Globus pallidus (tissue), 1 donor: ENCODE measurements at places on chromosomes 5 and 9.

GRCh38 chr9:111805830-111806241 is 11.1 kb upstream of the SHOC1 start:
- no peak for DNase-seq

DNA sequence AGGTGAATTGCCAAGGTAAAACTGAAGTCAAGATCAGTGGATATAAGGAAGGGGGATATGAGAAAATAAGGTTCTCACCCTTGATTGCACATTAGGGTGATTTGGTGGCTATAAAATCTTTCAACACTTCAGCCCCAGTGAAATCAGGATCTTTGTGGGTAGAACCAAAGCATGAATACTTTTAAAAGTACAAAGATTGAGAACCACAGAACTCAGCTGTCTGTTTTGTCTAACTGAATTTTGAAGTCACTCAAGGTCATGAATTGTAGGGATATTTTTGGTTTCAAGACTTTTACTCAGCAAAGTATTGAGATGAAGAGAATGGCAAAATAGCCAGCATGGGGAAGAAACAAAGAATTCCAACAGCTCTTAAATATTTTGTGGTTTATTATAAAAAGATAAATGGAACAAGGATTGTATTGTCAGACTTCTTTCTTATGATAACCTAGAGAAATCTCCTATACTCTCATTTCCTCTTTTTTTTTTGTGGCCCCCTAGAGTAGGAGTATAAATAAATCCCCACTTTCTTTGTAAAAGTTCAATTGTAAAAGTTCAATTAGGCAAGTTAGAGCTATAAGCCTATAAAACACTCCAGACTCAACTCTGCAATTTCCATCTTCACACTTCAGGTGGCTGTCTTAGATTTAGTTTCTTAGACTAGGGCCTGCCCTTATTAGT is 272.9 kb downstream of the PDE4D start:
- no peak for DNase-seq

DNA sequence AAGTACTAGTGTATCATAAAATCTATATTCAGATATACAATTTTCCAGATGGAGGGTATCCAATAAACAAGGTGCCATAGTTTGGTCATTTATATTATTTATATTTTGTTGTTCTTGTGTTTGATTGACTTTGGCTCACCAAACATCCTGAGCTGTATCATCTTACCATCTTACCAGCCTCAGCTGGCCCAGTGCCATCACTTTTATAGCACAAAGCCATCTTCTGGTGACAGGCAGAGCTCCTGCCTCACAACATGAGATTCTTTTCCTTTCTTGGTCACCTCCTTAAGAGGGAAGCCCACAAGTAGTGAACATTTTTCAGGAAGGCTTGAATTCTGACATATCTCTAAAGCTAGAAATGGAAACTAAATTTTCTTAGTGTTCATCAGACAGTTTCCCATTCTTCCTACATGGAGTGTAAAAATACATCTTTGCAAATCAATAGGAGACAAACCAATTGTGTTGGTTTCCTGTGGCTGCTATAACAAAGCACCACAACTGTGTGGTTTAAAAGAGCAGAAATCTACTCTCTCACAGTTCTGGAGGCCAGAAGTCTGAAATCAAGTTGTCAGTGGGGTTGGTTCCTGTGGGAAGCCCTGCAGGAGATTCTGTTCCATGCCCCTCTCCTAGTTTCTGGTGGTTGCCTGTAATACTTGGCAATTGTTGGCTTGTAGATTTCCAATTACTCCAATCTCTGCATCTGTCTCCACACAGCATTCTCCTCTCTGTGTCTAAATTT is 341.8 kb downstream of the MAN2A1 start:
- DNase-seq = no peak

GRCh38 chr9:90870621-90871326 is 69.2 kb downstream of the SYK start:
- DNase-seq = peak; percentile 22

- no peak for DNase-seq
These were observed 4.7 kb downstream of the LNPEP start for GRCh38 chr5:96940586-96940985.

DNA sequence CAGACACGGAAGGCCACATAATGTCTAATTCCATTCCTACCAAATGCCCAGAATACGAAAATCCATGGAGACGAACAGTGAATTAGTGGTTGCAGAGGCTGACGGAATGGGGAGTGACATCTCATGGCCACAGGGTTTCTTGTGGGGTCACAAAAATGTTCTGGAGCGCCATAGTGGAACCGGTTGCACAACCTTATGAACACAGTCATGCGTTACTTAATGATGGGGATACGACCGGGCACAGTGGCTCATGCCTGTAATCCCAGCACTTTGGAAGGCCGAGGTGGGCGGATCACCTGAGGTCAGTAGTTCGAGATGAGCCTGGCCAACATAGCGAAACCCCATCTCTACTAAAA is 26.0 kb upstream of the TTLL11 start:
- DNase-seq = no peak

- DNase-seq = no peak
These were observed 394.1 kb downstream of the ZNF608 start for GRCh38 chr5:124352312-124352711.

DNA sequence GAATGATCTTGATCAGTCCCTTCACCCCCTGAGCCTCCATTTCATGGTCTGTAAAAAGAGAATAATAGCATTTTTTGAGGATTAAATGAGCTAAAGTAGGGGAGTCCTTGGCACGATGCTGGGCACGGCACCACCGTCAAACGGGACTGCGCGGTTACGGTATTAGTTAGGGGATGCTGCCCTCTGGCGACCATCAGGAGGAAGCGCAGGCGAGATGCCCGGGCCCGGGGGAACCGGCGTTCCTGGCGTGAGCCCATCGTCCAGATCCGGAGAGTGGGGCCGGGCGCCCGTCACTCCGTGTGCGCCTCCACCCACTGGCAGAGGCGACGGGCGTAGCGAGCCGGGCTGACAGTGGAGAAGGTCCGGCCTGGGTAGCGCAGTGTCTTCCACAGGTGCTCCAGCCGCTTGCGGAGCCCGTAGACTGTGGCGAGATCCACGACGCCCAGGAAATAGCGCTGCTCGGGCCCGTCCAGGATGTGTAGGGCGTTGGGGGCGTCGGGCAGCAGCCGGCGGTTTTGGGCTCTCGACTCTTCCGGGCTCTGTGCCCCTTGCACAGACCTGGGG is 4.8 kb upstream of the ST6GALNAC4 start:
- DNase-seq = no peak

- no peak for DNase-seq
These were observed 47.4 kb downstream of the VAV2 start for GRCh38 chr9:133944746-133945135.

- no peak for DNase-seq
These were observed 8.1 kb upstream of the IL17B start for GRCh38 chr5:149387081-149387631.

DNA sequence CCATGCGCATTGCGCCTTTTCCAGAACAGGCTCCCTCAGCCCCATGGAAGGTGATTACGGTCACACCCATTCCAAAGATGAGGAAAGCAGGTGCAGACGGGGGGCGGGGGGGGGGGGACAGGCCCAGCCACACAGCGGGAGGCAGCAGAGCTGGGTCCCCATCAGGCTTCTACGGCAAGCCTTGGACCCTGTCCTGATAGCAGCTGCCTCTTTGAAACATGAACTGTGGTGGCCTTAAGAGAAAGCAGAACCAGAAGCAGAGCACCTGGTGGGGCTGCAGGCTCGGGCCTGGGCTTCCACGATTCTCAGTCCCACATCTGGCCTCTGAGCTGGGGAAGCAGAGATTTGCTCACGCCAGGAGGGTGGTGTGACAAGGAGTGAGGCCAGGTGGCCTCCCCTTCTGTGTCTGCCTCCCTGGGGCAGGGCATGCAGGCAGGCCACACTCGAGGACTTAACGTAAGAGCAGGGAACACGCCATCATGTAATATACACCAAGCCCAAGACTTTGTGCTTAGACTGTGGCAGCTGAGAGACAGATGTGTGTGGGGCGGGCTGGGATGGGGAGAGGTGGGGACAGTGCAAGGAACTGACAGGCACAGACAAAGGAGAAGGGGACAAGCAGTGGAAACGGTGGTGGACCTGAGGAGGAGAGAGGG is 14.2 kb upstream of the PHYKPL start:
- DNase-seq = no peak

DNA sequence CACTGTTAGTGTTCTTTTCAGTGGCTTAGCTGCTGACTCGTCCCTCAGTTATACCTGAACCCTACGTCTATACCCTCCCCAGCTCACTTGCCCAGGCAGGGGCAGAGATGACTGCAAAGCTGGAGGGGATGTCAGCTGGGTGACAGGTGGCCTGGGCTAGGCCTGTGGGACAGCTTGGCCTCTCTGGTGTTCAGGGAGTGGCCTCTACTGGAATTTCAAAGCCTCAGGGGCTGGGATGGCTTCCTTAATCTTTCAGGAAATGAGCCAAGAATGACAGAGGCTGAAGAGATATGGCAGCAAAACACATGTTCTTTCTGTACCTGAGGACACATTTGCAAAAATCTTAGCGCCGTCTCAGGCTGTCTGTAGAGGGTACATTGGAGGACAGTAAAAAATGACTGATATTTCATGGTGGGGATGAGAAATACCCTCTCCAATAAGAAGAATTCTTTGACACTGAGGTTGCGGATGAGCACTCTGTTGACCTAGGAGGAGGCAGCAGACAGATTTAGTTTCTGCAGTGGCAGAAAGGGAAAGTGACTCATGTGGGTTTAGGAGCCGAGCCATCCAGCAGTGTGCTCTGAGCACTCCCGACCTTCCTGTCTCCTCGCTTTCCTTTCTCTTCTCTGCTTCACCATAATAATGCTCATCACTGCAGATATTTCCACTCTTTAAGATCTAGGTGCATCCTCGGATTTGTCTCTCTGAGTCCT is 54.4 kb downstream of the ENTREP1 start:
- no peak for DNase-seq

GRCh38 chr9:85524531-85524930 is 217.2 kb downstream of the AGTPBP1 start:
- peak; percentile 88 for DNase-seq

DNA sequence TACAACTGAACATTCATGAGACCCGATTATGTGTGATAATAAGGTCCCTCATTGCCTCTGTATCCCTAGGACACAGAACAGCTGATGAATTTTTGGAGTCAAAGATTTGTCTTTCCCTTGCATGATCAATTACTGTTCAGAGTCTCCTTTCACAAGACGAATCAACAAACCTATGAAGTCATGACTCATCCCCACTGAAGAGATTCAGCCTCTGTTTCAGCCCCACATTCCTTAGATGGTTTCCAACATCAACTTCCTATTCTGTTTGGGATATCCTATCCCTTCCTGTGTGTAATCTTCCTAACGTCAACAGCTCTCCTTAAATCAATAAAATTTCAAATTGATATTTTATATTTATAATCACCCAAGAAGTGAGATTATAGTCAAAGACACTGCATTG is 199.0 kb downstream of the DNAH5 start:
- DNase-seq = no peak

DNA sequence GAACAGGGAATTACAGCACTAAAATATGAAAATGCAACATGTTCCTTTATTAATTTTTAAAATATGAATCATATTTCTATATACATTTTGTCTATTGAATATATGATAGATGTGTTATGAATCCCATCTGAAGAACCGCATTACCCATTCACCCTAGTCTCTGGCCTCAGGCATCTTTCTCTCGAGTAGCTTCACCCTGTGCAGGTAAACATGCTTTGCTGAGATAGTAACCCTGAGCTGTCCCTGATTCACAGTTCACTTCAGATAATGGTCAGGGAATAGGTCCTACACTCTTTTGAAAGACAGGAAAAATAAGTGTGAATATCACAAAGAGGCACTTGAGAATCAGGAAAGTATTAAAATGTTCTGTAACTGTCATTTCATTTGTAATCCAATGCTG is 766.8 kb downstream of the IRX1 start:
- DNase-seq = no peak

DNA sequence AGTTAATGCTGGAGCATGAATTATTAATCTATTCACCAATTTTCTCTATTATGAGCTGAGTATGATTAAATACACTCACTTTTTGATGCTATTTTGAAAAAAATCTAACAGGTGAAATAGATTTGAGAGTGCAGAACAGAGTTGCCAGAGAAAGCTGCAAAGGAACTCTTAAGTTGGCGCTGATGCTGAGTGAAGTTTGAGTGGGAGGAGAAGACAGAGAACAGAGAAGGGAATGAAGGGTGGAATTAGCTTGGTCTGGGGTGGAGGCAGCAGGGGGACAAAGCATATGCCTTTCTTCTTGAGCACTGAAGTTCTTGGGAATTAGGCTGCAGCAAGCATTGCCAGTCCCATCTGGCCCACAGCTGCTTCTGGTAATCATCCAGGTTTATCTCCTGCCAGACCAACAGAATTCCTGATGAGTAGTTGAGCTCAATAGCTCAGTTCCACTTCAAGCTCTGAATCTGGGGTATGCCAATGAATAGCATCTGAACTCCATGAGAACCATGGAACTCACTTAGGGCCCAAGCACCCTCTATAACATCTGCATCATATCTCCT is 290.1 kb downstream of the HINT1 start:
- DNase-seq = no peak

DNA sequence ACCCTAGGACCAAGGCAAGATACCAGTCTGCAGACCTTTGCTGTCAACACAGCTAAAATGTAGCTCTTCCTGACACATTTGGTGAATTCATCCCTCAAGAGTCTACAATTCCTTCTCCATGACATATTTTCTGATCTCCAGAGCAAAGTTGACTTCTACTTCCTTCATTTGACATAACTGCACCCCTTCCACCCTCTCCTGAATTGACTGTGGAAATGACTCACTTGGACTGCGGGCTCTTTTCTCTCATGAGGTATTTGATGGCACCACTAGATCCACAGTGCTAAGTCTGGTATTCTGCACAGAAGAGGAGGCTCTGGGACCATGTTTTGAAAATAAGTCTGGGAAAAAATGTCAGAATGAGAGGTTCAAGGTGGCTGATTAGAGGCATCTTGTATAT is 338.4 kb upstream of the TRPC7 start:
- DNase-seq = no peak

GRCh38 chr9:73137286-73137899 is 14.3 kb upstream of the ANXA1 start:
- DNase-seq = no peak

GRCh38 chr9:128689293-128689774 is 312 bp downstream of the SET start:
- DNase-seq = peak; percentile 66
